ENCODE measurements at places on chromosomes 6 and 20.

GRCh38 chr20:34322267-34323105, 19.3 kb upstream of the AHCY start:
- no peak for DNase-seq

GRCh38 chr6:32685603-32686002, 19.1 kb upstream of the HLA-DQB1 start:
- DNase-seq = no peak

DNA sequence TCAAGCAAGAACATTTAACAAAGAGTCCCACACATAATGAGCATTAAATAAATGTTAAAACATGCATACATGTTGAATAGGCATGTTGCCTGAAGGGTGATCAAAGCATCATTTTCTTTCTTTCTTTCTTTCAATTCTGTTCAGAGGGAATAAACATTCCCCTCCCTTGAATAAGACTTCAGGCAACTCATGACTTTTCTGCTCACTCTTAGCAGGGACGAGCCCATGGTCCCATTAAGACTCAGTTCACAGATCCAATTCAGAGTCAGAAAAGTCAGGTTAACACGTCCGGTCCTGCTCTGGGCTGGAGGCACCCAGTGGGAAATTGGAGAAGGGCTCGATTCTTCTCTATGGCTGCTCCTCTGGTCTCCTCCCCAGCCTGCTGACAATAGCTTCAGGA, 181.7 kb downstream of the ZNF217 start:
- no peak for DNase-seq

- DNase-seq = no peak
Observed at GRCh38 chr20:54601831-54602515, 126.6 kb downstream of the DOK5 start.

GRCh38 chr20:64189530-64189966, 25.3 kb downstream of the MYT1 start:
- no peak for DNase-seq

DNA sequence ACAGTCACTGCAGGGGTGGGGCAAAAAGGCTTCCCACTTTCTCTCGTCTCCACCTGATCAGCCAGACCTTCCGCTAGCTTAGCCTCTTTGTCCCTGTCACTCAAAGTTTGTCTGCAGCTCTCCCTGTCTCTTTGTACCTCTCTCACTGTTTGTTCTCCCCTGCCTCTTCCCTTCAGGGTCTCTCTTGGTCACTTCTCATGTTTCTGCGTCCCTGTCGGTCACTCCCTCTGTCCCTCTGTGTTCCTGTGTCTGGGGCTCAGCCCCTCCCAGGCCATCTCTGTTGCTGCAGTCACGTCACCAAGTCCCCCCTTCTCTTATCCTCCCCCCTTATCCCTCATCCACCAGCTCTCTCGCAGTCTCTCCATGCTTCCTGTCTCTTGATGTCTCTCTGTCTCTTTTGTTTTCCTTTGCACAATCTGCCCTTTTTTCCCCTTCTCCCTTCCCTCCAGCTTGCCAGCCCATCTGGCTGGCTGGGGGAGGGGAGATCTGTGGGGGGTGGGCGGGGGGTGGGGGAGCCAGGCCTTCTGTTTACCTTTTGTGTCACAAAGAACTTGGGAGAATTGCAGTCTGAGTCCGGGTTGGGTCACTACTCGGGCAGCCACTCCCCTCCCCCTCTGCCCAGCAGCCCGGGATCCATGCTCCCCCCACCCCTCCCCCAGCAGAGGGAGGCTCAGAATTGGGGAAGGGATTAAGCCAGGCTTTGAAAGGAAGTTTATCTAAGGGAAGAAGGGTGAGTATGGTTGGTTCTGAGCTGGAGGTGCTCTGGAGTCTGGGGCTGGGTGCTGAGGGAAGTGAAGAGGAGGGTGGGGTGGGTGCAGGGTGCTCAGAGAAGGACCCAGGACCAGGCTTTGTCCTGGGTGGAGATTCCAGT, 32.3 kb downstream of the FOXP4 start:
- DNase-seq = no peak

- no peak for DNase-seq
Observed at GRCh38 chr20:18971574-18971973, 158.0 kb downstream of the SCP2D1 start.

All from stimulated activated CD4-positive, alpha-beta T cell treated with anti-CD3 and anti-CD28 coated beads, Interleukin-1b, Interleukin-23, amount 100 ng/mL, for 24 hours (primary cell).